ENCODE measurements at places on chromosomes 5 and 9. TPM values are rescaled to one million over a fixed set of nuclear protein-coding genes. Genes with fewer than 3 reads are reported as not detected.

The SMARCA2 gene
- total RNA-seq = 89.3 TPM

The ADAMTS16 gene
- total RNA-seq = 1.9 TPM

The LRRC19 gene
- not detected for total RNA-seq

The GABBR2 gene
- total RNA-seq = not detected

The SLC6A18 gene
- not detected for total RNA-seq

DNA sequence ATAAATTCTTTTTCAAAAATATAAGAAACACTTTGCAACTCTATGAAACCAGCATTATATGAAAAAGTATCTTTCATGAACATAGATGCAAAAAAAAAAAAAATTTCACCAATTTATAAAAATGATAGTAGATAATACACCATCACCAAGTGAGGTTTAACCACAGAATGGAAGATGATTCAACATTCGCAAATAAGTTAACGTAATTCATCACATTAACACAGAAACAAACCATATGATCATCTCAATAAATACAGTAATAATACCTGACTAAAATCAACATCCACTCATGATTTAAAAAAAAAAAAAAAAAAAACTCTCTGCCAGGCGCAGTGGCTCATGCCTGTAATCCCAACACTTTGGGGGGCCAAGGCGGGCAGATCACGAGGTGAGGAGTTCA is 6.3 kb downstream of the PJA2 start:
- no peak for DNase-seq

GRCh38 chr9:131237291-131237690 is 39.0 kb downstream of the FAM78A start:
- no peak for DNase-seq

DNA sequence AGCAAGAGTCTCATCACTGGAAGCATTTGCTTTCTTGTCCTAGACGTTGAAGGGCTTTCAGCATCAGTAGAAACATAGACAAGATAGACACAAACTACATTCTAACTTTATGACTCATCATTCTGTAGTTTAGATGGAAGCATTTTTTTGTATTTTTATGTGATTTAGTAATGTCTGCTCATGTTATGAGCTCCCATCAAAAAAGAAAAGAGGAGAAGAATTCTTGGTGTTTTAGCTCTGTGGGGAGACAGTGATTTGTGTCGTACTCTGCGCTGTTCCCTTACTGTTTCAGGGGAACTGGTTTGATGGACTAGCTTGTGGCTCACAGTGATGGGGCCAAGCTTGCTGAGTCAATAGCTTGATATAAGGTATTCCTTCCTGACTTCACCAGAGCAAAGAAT is 159.2 kb upstream of the WWC1 start:
- DNase-seq = no peak
